ENCODE measurements at places on chromosomes 7 and 10.

DNA sequence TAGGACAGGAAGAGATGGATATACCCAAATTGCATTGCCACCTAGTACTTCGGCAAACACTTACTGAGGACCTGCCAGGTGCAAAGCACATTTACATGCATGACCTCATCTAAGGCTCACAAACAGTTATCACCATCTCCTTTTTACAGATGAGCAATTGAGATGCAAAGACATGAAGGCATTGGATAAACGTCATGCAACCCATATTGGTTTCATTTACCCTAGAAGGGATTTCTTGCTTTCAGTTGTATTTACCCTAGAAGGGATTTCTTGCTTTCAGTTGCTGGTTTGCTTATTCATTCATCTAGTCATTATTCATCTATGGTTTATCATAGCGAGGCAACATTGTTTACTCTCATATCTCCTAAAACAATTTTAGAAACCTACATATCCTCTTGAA is 52.2 kb downstream of the STEAP1B start:
- peak; percentile 95 for DNase-seq

DNA sequence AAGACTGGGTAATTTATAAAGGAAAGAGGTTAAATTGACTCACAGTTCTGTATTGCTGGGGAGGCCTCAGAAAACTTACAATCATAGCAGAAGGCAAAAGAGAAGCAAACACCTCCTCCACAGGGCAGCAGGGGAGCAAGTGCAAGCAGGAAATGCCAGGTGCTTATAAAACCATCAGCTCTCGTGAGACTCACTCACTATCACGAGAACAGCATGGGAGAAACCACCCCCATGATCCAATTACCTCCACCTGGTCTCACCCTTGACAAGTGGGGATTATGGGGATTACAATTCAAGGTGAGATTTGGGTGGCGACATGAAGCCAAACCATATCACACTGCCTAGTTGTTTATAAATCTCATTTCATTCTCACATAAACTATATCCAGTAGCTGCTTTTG is 28.0 kb upstream of the CPN1 start:
- no peak for DNase-seq

DNA sequence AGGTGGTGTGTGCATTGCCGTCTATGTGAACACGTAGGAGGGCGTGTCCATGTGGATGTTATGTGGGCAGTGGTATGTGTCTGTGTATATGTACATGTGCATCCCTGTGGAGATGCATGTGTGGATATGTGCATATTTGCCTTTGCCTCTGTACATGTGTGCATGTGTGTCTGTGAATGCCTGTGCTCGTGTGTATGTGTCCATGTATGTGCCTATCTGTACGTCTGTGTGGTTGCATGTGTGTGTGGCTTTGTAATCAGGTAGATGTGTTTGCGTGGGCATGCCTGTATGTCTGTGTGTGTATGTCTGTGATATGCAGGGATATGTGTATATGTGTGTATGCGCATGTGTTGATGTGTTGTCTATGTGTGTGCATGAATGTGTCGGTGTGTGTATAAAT is 19.7 kb downstream of the ADCY1 start:
- no peak for DNase-seq

- no peak for DNase-seq
These were observed 113.8 kb upstream of the KLF6 start for GRCh38 chr10:3898821-3899220.

GRCh38 chr10:79162861-79163665 is 94.3 kb downstream of the ZMIZ1 start:
- no peak for DNase-seq

- DNase-seq = no peak
These were observed 10.8 kb upstream of the PPP1R3C start for GRCh38 chr10:91643700-91644099.

DNA sequence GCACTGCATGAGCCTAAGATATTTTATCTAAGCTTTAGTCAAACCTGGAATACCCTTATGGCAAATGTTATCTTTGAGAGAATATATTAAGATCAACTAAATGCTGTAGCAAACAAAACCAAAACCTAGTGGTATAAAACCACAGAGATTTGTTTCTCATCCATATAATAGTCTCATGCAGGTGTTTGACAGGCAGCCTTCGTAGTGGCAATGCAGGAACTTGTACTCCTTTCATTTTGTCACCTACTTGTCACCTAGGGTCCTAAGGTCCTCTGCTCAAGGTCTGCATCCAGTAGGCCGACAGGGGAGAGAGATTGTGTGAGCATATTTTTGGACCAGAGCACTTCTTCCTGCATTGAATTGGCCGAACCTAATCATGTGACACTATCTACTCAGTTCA is 352.6 kb downstream of the GPR37 start:
- no peak for DNase-seq

DNA sequence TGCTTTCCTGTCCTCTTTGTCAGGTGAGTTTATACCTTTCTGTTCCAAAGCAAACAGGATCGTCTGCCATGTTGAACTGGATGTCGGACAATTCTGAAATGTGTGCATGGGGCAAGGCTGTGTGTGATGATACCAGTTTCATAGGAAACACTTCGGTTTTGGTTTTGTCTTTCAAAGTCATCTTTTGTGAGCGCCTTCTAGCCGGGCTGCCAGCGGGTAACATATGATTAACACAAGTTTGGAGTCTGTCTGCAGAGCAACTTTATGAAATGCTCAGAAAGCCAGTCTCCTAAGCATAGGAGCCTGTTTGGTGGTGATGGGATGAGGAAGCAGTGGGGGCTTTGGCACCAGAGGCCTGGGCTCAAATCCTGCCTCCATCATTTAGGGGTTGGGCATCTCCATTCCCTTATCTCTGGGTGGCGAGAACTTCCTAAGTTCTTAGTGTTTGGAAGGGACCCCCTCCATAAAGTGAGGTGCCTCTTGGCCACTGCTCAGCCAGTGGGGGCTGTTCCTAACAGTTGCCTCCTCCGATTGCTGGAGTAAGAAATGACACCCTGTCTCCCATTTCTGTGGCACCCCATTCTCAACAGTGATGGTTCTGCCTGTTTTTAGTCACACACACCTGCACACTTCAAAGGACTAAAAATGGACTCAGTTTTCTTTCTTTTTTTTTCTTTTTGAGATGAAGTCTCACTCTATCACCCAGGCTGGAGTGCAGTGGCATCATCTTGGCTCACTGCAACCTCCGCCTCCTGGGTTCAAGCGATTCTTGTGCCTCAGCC is 36.8 kb downstream of the CUX1 start:
- no peak for DNase-seq

- no peak for DNase-seq
These were observed 38.4 kb downstream of the TWIST1 start for GRCh38 chr7:19079066-19079465.

DNA sequence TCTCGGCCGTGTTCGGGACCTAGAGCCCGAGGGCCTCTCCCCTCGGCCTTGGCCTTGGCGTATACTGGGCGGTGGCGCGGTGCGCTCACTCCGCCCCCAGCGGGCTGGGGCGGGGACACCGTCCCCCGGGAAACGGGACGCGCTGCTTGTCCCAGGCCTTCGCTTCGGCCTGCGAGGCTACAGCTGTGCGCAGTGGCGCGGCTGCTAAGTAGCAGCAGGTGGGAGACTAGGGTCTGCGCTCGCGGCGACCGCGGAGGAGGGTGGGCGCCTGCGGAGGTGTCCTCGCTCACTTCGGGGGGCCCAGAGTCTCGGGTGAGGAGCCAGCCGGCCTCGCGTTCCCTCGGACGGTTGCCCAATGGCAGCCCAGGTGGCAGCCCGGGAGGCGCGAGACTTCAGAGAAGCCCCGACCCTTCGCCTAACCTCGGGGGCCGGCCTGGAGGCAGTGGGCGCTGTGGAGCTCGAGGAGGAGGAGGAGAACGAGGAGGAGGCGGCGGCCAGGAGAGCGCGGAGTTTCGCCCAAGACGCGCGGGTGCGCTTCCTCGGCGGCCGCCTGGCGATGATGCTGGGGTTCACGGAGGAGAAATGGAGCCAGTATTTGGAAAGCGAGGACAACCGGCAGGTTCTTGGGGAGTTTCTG is at the start of gene DNAH11:
TSS of gene DNAH11 (plus strand) at position 149 of the 637 bp plus-strand sequence. CDS start at position 356, 207 bp downstream.
- no peak for DNase-seq

DNA sequence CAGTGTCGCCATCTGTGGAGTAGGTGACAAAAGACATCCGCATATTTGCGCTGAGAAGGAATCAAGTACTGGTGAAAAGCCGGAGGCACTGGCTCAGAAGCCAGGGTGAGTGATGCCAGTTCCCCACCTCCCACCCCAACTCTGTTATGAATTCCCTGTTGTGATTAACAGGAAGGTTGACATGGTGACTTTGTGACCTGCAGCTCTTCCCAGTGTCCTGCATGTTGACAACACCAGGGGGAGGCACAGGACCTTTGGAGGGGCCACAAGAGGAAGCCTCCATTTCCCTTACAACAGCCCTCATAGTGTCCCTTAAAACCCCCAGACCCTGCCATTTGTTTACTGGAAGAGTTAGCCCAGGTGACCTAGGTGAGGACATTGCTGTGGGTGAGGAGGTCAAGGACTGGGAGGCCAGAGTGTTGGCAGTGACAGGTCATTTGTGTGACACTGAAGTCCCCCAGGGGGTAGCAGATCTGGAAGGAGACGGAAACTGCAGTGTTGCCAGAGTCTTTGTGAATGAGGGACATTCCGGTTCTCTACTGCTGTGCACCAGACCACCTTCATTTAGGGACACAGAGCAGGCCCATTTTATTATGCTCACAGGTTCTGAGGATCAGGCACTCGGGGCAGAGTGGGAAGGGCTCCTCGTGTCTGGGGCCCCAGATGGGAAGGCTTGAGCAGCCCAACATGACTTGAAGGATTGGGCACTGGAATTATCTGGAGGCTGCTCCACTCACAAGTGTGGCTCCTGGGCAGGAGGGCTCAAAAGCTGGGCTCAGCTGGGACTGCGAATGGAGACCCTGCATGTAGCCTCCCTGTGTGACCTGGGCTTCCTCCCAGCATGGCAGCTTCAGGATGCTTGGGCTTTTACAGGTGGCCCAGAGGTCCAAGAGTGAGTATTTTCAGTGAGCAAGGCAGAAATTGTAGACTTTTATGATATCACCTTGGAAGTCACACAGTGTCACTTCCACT is 13.0 kb upstream of the ANTXRL start:
- no peak for DNase-seq

GRCh38 chr7:106616708-106617051 is 44.3 kb downstream of the CCDC71L start:
- no peak for DNase-seq

All from SHP77 (cell line).